Activated CD4-positive, alpha-beta T cell treated with anti-CD3 and anti-CD28 coated beads for 4 hours (primary cell): ENCODE measurements at places on chromosomes 1 and 21.

- no peak for DNase-seq
These were observed 3.8 kb downstream of the OR10K2 start for GRCh38 chr1:158422212-158422611.

- no peak for DNase-seq
These were observed 770.9 kb upstream of the TPTE start for GRCh38 chr21:9750341-9751086.

- DNase-seq: no peak
These were observed 588.1 kb downstream of the DPYD start for GRCh38 chr1:97332716-97333115.

GRCh38 chr1:43997295-43997999 lies 6.0 kb downstream of the CCDC24 start:
- DNase-seq: no peak

DNA sequence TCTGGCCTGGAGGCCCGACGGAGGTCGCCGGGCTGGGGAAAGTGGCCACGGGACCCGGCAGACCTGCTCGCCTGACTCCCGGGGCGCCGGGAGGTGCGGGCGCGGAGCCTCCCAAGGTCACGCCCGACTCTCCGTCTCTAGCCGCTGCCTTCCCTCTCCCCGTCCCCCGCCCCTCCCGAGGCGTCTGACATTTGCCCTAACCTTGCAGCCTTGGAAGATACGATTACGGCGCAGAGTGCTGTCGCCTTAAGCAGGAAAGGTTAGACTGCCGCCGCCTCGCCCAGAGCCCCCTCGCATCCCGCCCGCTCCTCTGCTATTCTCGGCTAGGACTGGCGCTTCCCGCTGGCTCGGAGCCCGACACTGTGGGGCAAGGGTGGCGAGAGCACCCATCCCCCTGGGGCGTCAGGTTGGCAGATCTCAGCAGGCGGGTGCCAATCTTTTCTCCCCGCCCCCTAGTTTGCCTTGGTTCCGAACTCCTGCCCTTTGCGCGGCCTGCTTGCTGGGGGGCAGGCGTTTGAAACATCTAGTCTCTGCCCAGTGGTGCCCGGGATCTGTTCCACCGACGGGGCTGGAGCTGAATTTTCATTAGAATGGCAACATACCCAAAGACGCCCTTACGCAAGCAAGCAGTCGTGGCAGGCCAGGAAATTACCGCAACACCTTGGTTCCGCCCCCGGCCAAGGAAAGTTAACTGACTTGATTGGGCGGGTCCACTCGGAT lies 835 bp downstream of the PGM1 start:
- peak; percentile 74 for DNase-seq
